ENCODE measurements at places on chromosomes 2 and 18. TPM values are rescaled to one million over a fixed set of nuclear protein-coding genes. Genes with fewer than 3 reads are reported as not detected.

GRCh38 chr18:61679836-61680235 lies 213.0 kb downstream of the RNF152 start:
- H3K27ac ChIP-seq = no peak overlapping the region
- no peaks in the 10 kb centered on the region for H3K36me3 ChIP-seq
- H3K27me3 ChIP-seq = no peaks in the 10 kb centered on the region
- DNase-seq = no peak

The CFC1 gene
- total RNA-seq = not detected

The OBSL1 gene
- total RNA-seq = 120 TPM

The C2orf81 gene
- 1.4 TPM for total RNA-seq

GRCh38 chr2:137969418-137969765 lies 5.1 kb downstream of the HNMT start:
- H3K4me1 ChIP-seq = no peaks in the 10 kb centered on the region
- no peak overlapping the region for H3K4me3 ChIP-seq
- peak; percentile 80 for DNase-seq
- no peaks in the 10 kb centered on the region for H3K36me3 ChIP-seq
- no peaks in the 10 kb centered on the region for H3K27me3 ChIP-seq

The METTL8 gene
- total RNA-seq = 16.7 TPM

The LYG1 gene
- total RNA-seq = 1.9 TPM

GRCh38 chr2:198991431-198991830 lies 466.3 kb downstream of the SATB2 start:
- no peak for DNase-seq
- no peaks in the 10 kb centered on the region for H3K27me3 ChIP-seq
- H3K4me1 ChIP-seq = no peaks in the 10 kb centered on the region
- no peaks in the 10 kb centered on the region for H3K36me3 ChIP-seq
- no peak overlapping the region for H3K4me3 ChIP-seq
- no peak overlapping the region for H3K27ac ChIP-seq

The NMUR1 gene
- 0.18 TPM for total RNA-seq

- no peak overlapping the region for H3K27ac ChIP-seq
- no peak for DNase-seq
- H3K36me3 ChIP-seq = peaks cover 11% of the 10 kb centered on the region
- H3K4me3 ChIP-seq = no peak overlapping the region
Observed at GRCh38 chr2:240502059-240502429, 55.7 kb downstream of the ANKMY1 start.

The NOSTRIN gene
- 9.2 TPM for total RNA-seq

DNA sequence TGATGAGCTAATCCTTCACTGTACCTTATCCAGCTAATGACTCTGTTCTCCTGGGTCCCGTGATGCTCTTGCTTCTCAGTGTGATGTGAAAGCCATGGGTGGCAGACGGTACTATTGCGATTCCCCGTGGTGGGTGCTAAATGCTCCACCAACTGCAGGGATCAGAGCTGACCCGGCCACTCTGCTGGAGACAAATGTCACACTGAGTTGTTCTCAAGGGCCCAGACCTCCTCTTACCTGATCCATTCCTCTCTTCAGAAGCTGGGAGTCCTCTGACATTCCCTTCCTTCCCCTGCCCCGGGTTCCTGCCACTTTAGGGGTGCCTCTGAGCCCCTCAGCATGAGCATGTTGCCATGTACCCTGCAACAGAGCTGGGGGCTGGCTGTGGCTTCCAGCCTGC lies 105.1 kb downstream of the MAPK4 start:
- DNase-seq = no peak
- no peak overlapping the region for H3K4me3 ChIP-seq
- no peaks in the 10 kb centered on the region for H3K36me3 ChIP-seq
- peaks cover 17% of the 10 kb centered on the region for H3K4me1 ChIP-seq

The BCL11A gene
- total RNA-seq = 1.1 TPM

- no peaks in the 10 kb centered on the region for H3K27me3 ChIP-seq
- no peak for DNase-seq
- no peak overlapping the region for H3K27ac ChIP-seq
Observed at GRCh38 chr2:42297322-42297936, 63.6 kb downstream of the COX7A2L start.

The DLX1 gene
- total RNA-seq = 0.09 TPM

DNA sequence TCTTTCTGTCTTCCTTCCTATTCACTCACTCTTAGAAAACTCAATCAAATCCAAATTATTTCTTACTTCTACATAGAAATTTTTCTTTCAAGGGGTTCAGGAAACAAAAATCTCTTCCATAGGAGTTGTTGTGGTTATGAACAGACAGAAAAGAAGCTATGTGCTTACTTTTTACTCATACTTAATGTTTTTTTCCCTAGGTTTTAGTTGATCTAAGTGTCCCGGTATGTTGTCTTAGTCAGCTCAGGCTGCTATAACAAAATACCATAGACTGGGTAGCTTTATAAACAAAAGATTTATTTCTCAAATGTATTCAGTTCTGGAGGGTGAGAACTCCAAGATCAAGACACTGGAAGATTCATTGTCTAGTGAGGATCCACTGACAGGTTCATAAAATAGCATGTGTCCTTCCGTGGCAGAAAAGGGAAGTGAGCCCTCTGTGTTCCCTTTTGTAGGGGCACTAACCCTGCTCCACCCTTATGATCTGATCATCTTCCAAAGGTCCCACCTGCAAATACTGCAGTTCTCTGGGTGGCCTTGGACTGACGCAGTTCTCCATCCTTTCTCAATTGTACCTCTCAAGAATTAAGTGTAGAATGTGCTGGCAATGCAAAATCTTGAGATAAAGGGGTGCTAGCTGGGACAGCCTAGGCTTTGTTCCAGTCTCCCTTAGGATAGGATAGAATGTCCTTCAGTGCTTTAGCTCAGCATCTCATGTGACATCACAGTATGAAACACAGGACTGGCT lies 14.4 kb upstream of the VRK2 start:
- no peak overlapping the region for H3K4me3 ChIP-seq
- DNase-seq = no peak
- H3K36me3 ChIP-seq = no peaks in the 10 kb centered on the region
- H3K27ac ChIP-seq = no peak overlapping the region
- H3K27me3 ChIP-seq = no peaks in the 10 kb centered on the region

DNA sequence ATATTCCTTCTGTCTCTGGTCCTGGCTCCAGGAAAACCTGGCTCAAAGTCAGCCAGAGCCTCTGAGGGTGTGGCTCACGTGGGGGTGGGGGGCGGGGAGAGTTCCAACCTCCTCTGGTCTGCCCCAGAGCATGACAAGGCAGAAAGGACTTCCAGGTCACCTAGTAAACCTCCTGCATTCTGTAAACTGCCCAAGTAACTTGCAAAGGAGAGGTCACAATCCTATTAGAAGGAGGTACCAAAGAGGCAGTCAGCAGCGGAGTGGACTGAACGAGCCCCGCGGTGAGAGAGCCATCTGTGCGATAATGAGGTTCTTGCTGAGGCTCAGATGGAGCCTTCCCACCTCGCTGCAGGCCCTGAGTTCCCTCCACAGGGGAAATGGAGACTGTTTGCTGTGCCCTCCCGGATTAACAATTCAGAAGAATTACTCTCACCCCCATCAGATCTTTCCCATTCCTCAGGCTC lies 58.9 kb upstream of the GATA6 start:
- H3K27ac ChIP-seq = no peak overlapping the region
- no peak overlapping the region for H3K4me3 ChIP-seq
- H3K36me3 ChIP-seq = no peaks in the 10 kb centered on the region
- H3K4me1 ChIP-seq = no peaks in the 10 kb centered on the region

The NBEAL1 gene
- total RNA-seq = 20.5 TPM

GRCh38 chr18:46356278-46357033 lies 252.3 kb downstream of the HAUS1 start:
- peaks cover 19% of the 10 kb centered on the region for H3K4me1 ChIP-seq
- DNase-seq = no peak
- H3K4me3 ChIP-seq = no peak overlapping the region
- H3K27me3 ChIP-seq = no peaks in the 10 kb centered on the region

- peak; percentile 90 for DNase-seq
- no peaks in the 10 kb centered on the region for H3K27me3 ChIP-seq
- H3K36me3 ChIP-seq = no peaks in the 10 kb centered on the region
- no peak overlapping the region for H3K4me3 ChIP-seq
Observed at GRCh38 chr2:20551260-20551944, 99.5 kb downstream of the HS1BP3 start.

- peak overlapping the region; percentile 72 for H3K4me3 ChIP-seq
- no peaks in the 10 kb centered on the region for H3K36me3 ChIP-seq
- H3K27me3 ChIP-seq = no peaks in the 10 kb centered on the region
- no peak for DNase-seq
Observed at GRCh38 chr2:190533968-190534309, 583 bp downstream of the NEMP2 start.

The RETREG2 gene
- total RNA-seq = 28.9 TPM
